ENCODE measurements at places on chromosomes 6 and 20.

- DNase-seq, result no peak
Measured at GRCh38 chr6:146865756-146866379, 267.1 kb downstream of the ADGB start.

DNA sequence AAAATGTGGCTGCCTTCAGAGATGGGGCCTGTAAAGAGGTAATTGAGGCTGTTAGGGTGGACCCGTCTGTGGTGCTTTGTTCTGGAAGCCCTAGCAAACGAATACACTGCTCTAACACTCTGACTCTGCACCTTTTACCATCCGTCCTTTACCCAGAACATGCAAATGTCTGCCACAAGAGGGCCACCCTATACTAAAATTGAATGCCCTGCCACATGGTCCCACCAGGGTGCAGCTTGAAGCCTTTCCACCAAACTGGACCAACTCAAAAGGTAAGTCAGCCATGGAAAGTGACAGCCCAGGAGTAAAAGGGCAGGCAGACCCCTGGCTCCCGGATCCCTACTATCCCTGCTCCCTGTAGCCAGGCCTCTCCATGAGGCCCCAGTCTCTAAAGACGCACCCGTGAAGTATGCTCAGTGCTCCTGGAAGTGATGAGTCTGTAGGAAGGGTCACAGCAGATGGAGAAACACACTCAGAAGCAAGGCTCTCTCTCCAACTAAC, 5.8 kb upstream of the BFSP1 start:
- DNase-seq, result peak; percentile 52

DNA sequence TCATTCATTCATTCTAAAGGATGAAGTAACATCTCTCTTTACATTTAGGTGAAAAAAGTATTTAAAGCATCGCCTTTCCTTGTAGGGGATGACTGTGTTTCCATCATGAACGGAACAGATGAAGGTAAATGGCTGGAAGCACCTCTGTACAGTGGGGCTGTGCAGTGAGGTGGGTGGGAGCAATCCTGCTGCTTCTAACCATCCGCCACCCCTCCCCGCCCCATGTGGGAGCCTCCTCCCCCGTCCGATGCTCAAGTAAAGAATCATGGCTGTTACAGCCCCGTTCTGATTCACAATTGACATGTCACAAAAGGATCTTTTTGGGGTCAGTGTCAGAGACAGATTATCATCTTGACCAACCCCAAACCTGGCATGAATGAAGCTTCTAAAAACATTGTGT, 19.3 kb downstream of the ENTPD6 start:
- DNase-seq, result no peak

- DNase-seq, result no peak
Measured at GRCh38 chr6:12160326-12160725, 129.8 kb upstream of the EDN1 start.

GRCh38 chr6:14925699-14926026, 320.2 kb upstream of the JARID2 start:
- DNase-seq, result no peak

DNA sequence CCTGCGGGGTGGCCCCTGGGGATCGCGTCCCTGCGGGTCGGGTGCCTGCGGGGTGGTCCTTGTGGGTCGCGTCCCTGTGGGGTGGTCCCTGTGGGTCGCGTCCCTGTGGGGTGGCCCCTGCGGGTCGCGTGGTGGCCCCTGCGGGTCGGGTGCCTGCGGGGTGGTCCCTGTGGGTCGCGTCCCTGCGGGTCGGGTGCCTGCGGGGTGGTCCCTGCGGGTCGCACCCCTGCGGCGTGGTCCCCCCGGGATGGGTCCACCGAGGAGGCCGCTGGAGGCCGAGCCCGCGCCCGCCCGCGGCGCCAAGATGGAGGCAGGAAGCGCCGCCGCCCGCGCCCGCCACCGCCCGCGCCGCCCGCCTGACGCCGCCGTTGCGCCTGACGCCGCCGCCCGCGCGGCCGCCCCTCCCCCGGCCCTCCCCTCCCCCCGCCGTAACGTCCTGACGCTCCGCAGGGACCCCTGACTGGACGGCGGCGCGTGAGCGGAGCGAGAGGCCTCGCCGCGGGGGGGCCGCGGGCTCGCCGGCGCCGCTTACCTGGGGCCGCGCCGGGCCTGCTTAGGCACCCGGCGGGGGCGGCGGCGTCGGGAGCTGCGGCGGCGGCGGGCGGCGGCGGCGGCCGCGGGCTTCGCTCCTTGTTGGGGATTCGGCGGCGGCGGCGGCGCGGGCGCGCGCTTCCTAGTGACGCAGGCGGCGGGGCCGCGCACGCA, at the start of gene GMEB2:
TSS of gene GMEB2 (minus strand) at position 678 of the 705 bp plus-strand sequence. CDS start 7,704 bp downstream, outside the sequence.
- peak; percentile 90 for DNase-seq

- no peak for DNase-seq
Measured at GRCh38 chr6:119636060-119636459, 286.5 kb upstream of the MAN1A1 start.

DNA sequence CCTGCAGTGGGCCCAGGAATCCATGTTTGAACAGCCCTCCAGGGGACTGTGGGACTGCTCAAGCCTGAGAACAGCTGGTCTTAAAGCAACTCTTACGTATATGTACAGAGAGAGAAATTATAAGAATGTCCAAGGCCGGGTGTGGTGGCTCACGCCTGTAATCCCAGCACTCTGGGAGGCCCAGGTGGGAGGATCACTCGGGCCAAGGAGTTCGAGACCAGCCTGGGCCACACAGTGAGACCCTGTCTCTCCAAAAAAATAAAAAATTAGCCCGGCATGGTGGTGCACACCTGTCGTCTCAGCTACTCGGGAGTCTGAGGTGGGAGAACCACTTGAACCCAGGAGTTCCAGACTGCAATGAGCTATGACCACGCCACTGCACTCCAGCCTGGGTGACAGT, 134.0 kb downstream of the DTNBP1 start:
- no peak for DNase-seq

DNA sequence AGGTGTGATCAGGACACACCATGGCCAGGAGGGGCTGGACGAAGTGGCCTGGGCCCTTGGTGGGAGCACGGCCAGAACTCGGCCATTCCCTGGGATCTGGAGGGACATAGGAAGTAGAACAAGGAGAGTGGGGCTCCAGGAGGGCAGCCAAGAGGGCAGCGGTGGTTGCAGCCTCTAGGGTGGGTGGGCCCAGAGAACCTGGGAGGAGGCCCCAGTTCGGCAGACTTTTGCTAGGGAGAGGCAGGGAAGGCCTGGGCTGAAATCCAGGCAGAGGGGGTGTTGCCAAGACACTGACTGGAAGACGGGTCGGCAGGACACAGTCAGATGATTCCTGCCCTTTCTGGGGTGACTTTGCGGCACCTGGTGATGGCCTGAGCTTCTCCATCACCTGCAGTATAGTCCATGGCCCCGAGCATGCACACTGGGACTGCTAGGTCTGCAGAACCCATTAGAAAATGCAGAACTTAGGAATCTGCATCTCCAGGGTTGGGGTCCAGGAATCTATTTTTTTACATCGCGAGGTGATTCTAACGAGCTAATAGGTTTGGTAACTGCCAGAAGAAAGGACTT, 224.8 kb downstream of the SYNDIG1 start:
- DNase-seq, result no peak

- DNase-seq, result peak; percentile 41
Measured at GRCh38 chr6:91681296-91681695, 1094.4 kb upstream of the MAP3K7 start.

DNA sequence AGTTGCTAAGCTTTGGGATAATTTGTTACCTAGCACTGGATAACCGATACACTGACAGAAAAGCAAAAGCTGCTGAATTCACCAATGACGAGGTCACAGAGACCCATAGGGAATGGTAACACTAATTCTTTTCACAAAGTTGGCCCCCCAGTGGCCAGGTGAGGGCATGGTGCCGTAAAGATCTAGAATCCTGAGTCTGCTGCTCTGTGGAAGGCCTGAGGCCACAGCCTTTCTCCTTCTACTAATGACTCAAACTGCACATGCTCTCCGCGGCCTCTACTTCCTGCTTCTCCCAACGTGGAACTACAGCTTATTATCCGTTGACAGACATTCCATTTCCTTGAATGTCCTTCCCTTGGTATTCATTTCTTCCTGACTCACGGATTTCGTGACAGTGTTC, 127.1 kb downstream of the OPRM1 start:
- DNase-seq, result no peak

- no peak for DNase-seq
Measured at GRCh38 chr6:46023216-46023915, 7.7 kb upstream of the CLIC5 start.

DNA sequence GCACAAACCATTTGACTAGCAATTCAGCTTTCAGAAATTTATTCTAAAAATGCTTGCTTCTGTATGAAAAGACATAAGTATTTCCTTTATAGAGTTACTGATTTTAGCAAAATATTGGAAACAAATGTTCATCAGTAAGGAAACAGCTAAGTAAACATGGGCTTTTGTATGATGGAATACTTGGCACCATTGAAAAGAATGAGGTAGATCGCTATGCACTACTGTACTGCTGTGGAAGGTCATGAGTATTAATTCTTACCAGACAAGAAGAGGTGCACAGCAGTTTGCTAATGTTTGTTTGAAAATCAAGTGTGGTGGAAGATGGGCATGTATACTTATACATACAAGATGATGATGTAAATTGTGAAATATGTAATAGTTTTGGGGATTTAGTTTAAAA, 73.0 kb downstream of the FARS2 start:
- no peak for DNase-seq

GRCh38 chr6:136921381-136921935, 643 bp upstream of the SLC35D3 start:
- DNase-seq, result no peak

DNA sequence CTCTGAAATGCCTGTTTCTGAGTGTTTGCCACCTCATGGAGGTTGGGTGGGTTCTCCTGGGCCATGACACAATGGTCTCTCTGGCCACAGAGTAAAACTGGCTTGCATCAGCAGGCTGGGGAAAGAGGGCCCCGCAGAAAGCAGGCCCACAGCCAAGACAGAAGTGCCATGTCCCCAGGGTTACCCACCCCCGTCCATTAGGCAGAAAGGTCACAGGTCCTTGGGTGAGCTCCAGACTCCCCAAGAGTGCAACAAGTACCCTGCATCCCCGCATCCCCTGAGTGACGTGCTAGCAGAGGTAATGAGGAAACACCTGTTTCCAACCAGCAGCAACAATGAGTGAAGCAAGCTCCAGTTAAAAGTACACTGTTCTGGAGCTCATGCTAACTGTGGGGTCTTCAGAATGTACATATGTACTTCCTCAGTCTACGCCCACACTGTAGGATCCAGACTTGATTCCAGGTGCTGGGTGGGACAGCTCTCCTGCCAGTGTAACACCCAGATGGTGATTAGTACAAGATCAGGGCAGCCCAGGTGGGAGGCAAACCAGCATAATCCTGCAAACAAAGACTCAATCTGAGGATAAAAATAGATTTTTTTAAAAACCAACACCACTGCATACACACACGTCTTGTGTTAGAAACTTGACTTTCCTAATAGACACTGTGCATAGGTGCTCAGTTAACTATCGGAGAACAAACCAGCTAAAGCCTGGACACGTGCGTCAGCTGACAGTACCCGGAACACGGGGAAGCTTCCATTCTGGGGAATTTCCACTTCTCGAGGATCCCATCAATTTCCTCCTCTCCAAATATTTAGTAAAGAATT, 31.5 kb downstream of the RRBP1 start:
- DNase-seq, result no peak

GRCh38 chr6:155528982-155529453, 73.4 kb upstream of the NOX3 start:
- no peak for DNase-seq

DNA sequence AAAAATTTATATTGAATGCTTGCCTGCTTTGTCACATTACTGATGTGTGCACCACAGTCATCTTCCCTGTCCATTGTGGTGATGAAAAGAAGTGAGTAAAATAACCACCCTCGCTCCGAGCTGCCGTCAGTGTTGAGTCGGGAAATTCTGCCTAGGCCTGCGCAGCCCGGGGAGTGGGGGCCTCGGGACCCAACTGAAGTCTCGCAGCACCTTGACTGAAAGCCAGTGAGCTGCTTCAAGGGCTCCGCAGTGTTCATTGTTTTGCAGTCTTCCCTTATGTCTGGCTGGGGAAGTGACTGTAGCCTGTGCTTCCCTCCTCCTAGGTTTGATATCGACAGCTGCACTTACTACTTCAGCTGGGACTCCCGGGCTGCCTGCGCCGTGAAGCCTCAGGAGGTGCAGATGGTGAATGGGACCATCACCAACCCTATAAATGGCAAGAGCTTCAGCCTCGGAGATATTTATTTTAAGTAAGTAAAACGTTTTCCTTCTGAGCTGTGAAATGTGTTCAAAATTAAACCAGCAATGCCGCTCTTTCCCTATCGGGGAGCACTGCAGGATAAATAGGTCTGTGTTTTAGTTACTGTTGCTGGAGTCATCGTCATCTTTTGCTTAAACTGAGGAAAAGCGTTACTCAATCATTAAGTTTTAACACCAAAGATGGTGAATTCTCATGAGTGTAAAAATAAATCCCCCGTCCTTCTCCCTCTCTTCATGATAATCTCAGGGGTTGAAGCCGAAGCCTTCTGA, 32.7 kb upstream of the SLC22A1 start:
- no peak for DNase-seq

DNA sequence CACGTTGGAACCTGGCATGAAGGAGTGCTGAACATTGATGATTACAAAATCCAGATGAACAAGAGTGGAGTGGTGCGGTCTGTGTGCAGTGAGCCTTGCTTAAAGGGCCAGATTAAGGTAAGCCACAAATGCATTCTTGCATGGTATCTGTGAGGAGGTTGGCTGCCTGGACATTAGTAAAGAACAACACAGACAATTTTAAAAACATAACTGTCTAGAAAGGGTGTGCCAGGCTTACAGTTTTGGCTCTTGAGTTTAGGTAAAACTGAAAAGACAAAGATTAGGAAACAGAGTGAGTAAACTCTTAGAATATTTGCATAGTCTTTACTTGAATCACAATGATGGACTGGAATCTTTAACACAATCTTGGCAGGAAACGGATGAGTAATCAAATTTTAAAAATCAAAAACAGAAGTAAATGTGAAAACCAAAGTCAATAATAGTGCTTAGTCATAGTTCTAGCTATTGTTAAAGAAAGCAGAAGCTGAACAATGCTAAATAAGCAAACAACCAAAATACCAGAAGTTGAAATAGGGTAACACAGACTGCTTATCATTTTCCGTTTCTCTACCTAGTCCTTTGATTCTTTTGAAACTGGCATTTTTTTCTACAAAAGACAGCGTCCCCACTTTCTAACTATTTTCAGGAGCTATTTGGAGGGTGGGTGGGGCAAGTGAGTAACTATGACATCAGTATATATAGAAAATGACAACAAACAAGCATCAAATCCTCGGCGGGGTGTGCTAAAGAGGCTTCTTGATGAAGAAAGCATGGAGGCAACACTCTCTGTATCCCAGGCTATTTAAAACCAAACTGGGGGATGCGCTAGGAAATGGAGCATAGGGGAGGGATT, 185.8 kb upstream of the RAB32 start:
- DNase-seq, result no peak

DNA sequence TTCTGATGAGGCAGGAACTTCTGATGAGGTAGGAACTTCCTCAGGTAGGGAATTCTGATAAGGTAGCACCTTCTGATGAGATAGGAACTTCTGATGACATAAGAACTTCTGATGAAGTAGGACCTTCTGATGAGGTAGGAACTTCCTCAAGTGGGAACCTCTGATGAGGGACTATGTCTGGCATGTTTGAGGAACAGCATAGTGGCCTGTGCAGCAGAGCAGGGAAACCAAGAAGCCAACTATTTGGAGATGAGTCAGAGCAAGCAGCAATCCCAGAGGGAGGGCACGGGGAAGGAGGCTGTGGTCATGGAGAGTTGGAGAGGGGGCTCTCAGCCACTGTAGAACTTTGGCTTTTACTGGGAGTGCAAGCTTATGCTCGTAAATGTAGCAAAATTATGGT, 132.4 kb downstream of the CFAP61 start:
- DNase-seq, result no peak

Measured in posterior cingulate gyrus (tissue), 11 donors.